ENCODE measurements at places on chromosomes 4 and X.

DNA sequence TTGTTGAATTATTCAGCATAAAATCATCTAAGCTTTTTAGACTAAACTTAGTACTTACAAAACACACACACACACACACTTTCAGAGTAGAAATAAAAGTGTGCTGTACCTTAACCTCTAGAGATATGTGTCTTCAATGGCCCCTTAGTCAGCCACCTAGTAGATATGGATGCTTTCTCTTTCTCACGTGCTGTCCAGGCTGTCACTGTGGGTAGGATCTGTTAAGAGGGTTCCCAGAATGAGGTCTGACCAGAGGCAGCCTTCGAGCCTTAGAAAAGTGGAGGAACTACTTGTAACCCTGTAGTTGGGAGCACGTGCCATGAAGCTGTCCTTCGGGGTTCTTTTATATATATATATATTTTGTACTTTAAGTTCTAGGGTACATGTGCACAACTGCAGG, 117.9 kb downstream of the COL4A5 start:
- no peak for DNase-seq

GRCh38 chr4:1981251-1982058, 27.3 kb downstream of the NELFA start:
- no peak for DNase-seq

GRCh38 chr4:1109898-1110506, 3.4 kb downstream of the RNF212 start:
- DNase-seq, result no peak

DNA sequence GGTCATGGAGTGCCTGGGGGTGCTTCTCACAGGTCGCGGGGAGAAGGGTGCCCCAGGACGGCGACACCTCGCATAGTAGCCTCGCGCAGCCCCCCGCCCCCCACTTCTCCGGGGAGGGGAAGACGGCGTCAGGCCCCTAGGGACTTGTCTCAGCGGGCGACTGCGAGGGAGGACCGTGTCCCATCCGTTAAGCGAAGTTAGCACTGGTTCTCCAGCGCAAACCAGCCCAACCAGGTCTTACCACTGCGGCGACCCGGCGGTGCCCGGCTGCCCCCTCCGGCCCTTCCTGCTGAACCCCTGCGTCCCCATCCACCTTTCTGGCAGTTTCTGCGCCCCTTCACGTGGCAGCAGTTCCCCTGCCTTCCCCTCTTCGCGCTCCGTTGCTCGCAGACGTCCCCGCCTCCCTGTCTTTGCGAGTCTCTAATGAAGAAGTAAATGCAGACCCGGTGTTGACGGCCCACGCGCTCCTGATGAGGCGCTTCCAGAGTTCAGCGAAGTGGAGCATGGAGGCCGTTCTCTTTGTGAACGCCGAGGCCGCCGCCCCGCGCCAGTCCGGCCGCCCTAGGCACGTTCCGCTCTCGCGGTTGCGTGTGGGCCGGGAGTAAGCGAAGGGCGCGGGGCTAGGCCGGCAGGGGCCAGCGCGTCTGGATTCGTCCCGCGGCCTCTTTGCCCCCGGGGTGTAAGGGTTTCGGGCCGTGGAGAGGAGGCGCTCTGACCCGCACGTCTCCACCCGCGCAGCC, 3.0 kb downstream of the SLIT2 start:
- DNase-seq, result no peak

GRCh38 chrX:15465896-15466651, 27.1 kb downstream of the PIR start:
- DNase-seq, result no peak

DNA sequence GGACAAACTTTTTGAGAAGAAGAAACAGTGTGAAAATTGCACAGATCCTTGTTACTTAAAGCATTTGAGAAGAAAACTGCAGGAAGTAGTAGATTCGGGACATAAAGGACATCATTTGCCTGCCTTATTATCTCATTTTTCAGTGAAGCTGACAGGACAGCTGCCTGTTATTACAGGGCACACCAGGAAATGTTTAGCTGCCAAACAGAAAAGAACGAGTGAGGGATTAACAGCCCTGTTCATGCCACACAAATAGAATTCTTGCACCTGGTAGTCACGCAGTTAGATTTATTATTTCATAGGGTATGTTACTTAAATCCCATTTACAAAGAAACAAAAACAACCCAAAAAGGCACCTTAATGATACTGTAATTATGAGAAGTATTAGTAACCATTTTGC, 100.6 kb downstream of the CHIC2 start:
- DNase-seq, result peak; percentile 88

DNA sequence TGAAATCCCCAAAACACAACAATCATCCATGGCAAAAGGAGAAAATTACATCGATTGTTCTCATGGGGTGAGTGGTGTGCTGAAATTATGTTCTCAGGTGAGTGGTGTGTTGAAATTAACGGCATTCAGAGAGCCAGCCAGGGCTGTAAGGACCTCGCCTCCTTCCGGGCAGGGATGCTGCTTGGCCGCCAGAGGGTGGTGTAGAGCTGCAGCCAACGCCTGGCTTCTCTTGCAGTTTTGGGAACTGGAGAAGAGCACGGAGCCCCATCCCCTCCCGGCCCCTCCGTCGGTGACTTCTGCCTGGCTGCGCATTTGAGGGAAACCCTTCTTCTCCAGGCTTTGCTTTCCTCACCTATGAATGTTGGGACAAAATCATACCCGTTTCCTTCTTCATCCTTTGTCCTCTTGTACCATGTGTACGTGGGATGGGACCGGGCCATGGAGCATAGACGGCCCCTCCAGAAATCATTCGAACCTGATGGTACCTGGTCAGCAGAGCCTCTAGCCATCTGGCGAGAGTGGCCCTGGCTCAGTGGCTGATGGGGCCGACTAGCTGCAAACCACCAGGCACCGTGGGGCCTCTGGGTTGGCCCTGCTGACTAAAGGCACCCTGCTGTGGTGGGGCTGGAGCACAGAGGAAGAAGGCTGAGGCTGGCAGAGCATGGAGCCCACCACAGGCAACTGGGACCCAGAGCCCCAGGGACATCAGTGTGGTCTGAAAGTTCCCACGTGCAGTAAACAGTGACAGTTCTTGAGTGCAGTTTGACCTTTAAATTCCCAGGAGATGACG, 28.4 kb downstream of the TRMT44 start:
- no peak for DNase-seq

GRCh38 chrX:136272325-136272724, 21.1 kb upstream of the MAP7D3 start:
- no peak for DNase-seq

- DNase-seq, result no peak
Measured at GRCh38 chrX:93985344-93986307, 311.6 kb downstream of the FAM133A start.

Measured in NCI-H1930 (cell line).